ENCODE measurements at places on chromosomes 13 and 19. TPM values are rescaled to one million over a fixed set of nuclear protein-coding genes. Genes with fewer than 3 reads are reported as not detected.
A peak's percentile ranks its signal among the peaks of the same experiment; 100 is the strongest.

DNA sequence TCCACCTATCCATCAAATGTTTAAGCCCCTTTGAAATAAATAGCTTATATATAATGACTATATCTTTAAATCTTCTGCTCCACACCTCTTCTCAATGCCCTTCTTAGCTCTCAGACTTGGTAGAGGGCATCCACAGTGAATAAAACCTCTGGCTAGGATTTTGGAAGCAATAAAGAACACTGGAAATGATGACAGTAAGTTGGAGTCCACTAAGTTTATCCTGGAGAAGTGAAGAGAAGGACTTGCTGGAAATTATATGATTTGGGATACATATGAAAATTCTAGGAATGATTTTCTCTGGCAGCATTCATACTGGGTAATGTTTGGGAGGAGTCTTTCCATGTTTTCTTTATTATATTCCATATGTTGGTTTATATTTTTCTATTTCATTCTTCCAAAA, 133.5 kb upstream of the KL start:
- H3K27me3 ChIP-seq: no peaks in the 10 kb centered on the region
- H3K36me3 ChIP-seq: peaks cover 2% of the 10 kb centered on the region
- H3K4me3 ChIP-seq: no peak overlapping the region

GRCh38 chr19:18425515-18426415, 6.6 kb downstream of the SSBP4 start:
- no peak for DNase-seq
- peaks cover 20% of the 10 kb centered on the region for H3K27me3 ChIP-seq
- H3K27ac ChIP-seq: no peak overlapping the region
- H3K4me3 ChIP-seq: no peak overlapping the region
- H3K4me1 ChIP-seq: peaks cover 1% of the 10 kb centered on the region

- no peaks in the 10 kb centered on the region for H3K36me3 ChIP-seq
- H3K27me3 ChIP-seq: no peaks in the 10 kb centered on the region
- H3K4me3 ChIP-seq: no peak overlapping the region
- DNase-seq: no peak
- H3K4me1 ChIP-seq: peaks cover 32% of the 10 kb centered on the region
- H3K27ac ChIP-seq: no peak overlapping the region
Measured at GRCh38 chr19:45446944-45447343, 20.9 kb upstream of the FOSB start.

- H3K4me1 ChIP-seq: peaks cover 13% of the 10 kb centered on the region
- H3K4me3 ChIP-seq: no peak overlapping the region
- no peak for DNase-seq
- no peak overlapping the region for H3K27ac ChIP-seq
Measured at GRCh38 chr19:51242881-51243630, 7.8 kb upstream of the SIGLECL1 start.

- no peaks in the 10 kb centered on the region for H3K4me1 ChIP-seq
- H3K36me3 ChIP-seq: no peaks in the 10 kb centered on the region
Measured at GRCh38 chr19:34154401-34154800, 17.9 kb upstream of the LSM14A start.

The SUCLA2 gene
- 56.9 TPM for total RNA-seq

DNA sequence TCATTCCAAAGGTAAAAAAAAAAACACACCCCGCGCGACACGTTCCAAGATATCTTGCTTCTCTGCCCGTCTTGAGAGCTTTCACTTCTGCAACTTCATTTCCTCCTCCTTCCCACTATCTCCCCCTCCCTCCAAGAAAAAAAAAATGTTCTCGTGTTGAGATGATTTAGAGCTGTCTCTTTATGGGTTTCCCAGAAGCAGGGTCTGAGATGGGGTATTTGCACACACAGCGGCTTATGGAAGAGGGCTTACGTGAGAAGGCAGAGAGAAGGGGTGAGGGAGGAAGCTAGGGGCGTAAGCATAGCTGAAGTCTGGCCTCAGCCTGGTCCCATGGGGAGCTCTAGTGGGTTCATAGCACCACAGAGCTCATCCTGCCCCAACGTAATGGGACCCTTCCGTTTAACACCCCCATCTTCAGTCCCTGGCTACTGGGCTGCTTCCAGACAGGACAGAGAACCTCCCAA, 31.3 kb upstream of the USE1 start:
- no peaks in the 10 kb centered on the region for H3K4me1 ChIP-seq
- peaks cover 10% of the 10 kb centered on the region for H3K36me3 ChIP-seq
- no peak for DNase-seq
- H3K27ac ChIP-seq: peak overlapping the region; percentile 31
- H3K4me3 ChIP-seq: no peak overlapping the region

DNA sequence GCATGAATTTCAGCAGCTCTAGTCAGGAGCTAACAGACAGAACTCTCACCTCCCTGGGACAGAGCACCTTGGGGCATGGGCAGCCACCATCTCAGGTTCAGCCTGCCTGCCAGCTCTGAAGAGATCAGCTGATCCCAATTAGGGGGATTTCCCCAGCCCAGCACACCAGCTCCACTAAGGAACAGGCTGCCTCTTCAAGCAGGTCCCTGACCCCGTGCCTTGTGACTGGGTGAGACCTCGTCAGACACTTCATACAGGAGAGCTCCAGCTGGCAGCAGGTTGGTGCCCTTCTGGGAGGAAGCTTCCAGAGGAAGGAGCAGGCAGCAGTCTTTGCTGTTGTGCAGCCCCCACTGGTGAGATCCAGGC, 84.5 kb upstream of the UFM1 start:
- H3K4me3 ChIP-seq: no peak overlapping the region
- no peak for DNase-seq
- no peaks in the 10 kb centered on the region for H3K27me3 ChIP-seq
- peaks cover 4% of the 10 kb centered on the region for H3K4me1 ChIP-seq
- no peak overlapping the region for H3K27ac ChIP-seq

The GRIN2D gene
- 0.34 TPM for total RNA-seq

- H3K27ac ChIP-seq: no peak overlapping the region
- H3K27me3 ChIP-seq: no peaks in the 10 kb centered on the region
- H3K4me1 ChIP-seq: peaks cover 1% of the 10 kb centered on the region
- H3K36me3 ChIP-seq: peaks cover 1% of the 10 kb centered on the region
- H3K4me3 ChIP-seq: no peak overlapping the region
Measured at GRCh38 chr19:1853295-1854038, 5.2 kb upstream of the REXO1 start.

- H3K27ac ChIP-seq: peak overlapping the region; percentile 87
- H3K4me3 ChIP-seq: no peak overlapping the region
- peaks cover 3% of the 10 kb centered on the region for H3K4me1 ChIP-seq
- DNase-seq: no peak
- H3K36me3 ChIP-seq: peaks cover 15% of the 10 kb centered on the region
Measured at GRCh38 chr13:114043421-114044053, 69.7 kb upstream of the C13orf46 start.
